Right atrium auricular region (tissue), 2 donors: ENCODE measurements at places on chromosomes 7 and 10. TPM values are rescaled to one million over a fixed set of nuclear protein-coding genes. Genes with fewer than 3 reads are reported as not detected.
A peak's percentile ranks its signal among the peaks of the same experiment; 100 is the strongest.

DNA sequence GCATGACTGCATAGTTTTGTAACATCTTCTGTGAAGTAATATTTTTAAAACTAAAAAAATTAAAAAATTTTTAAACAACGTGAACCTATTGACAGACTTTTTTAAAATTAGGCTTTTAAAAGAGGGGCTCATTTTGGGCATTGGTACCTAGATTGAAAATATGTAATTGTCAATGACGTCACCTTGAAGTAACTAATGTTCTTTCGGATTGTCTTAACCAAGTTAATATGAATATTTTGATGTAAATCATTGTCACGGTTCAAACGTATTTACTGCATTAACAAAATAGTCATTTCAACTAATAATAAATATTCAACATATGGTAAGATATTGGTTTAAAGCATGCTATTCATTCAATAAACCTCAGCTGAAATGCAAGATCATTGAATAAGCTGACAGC lies 719.8 kb downstream of the ANKRD7 start:
- H3K27ac ChIP-seq: no peak overlapping the region
- no peak overlapping the region for H3K4me3 ChIP-seq
- H3K27me3 ChIP-seq: no peaks in the 10 kb centered on the region
- no peaks in the 10 kb centered on the region for H3K36me3 ChIP-seq

DNA sequence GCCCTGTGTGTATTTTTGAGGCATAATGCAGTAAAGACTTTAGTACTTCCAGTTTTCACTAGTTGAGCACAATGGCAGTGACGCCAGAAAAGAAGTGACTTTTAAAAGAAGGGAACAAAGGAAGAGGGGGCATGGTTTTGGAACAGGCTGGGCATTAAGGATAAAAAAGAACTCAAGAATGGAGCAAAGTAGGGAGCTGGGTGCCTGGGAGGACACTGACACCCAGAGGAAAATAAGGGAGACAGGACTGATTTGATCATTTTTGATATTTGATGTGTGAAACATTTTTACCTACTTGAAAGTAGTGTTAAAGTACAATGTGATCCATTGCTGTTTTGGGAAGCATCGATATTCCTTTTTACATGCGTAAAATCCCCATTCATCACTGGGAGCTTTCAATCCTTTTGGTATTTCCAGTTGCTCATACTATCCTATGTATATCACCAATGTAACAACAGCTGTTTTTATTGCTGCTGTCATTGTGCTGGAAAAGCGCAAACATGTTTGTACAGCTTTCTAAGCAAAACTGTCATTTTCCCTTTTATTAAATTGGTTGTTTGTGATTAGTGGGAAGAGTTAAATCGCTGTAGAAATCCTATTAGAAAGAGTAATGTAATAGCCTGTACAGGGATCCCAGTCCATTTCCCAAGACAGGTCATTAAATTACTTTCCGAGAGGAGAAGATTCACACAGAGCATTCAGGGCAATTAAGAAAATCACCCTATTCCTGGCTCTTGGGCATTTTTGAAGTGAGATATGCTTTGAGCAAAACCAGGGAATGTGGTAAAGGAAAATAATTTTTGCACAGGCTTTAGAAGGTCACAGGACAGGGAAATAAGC lies 85.2 kb downstream of the ADAM12 start:
- H3K36me3 ChIP-seq: no peaks in the 10 kb centered on the region
- DNase-seq: no peak
- H3K27me3 ChIP-seq: no peaks in the 10 kb centered on the region
- H3K27ac ChIP-seq: no peak overlapping the region

GRCh38 chr10:35386594-35387174 lies 50.4 kb downstream of the CCNY start:
- H3K4me3 ChIP-seq: no peak overlapping the region
- DNase-seq: no peak
- H3K4me1 ChIP-seq: peaks cover 70% of the 10 kb centered on the region
- no peaks in the 10 kb centered on the region for H3K27me3 ChIP-seq
- H3K27ac ChIP-seq: peak overlapping the region; percentile 20

GRCh38 chr10:23886355-23886754 lies 322.6 kb upstream of the KIAA1217 start:
- DNase-seq: no peak
- no peaks in the 10 kb centered on the region for H3K36me3 ChIP-seq
- no peaks in the 10 kb centered on the region for H3K4me1 ChIP-seq
- H3K27ac ChIP-seq: no peak overlapping the region
- H3K27me3 ChIP-seq: no peaks in the 10 kb centered on the region

The HPS1 gene
- 43.6 TPM for total RNA-seq

The IMPDH1 gene
- total RNA-seq: 27.4 TPM

The MRLN gene
- total RNA-seq: not detected

- DNase-seq: no peak
- H3K36me3 ChIP-seq: no peaks in the 10 kb centered on the region
- H3K27me3 ChIP-seq: no peaks in the 10 kb centered on the region
- peak within 1 kb of the TSS; percentile 65 for H3K4me3 ChIP-seq
- peak within 1 kb of the TSS; percentile 96 for H3K27ac ChIP-seq
Observed at GRCh38 chr10:71964098-71964742, at the start of gene CHST3. Gene CHST3, plus strand, starts transcription at chr10:71964395. Its CDS starts 41,448 bp downstream, at chr10:72005843.

DNA sequence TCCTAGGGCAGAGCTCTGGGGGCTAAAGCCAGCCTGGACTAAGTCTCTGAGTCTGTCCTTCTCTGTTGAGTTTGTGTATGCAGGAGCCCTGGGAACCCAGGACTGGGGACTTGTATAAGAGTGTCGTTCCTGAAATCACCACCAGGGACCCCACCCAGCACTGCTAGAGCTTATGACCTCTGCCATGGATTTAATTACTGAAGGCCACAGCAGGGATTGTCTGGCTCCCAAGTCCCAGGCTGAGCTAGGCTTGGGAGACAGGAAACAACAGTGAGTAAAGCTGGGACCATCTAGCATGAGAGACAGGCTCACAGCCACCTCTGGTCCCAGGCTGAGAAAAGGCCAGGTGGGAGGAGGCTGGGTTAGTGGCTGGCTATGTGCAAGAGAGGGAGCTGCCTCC lies 1.4 kb upstream of the TSPAN15 start:
- DNase-seq: peak; percentile 73
- no peaks in the 10 kb centered on the region for H3K36me3 ChIP-seq
- peak overlapping the region; percentile 13 for H3K27ac ChIP-seq
- H3K27me3 ChIP-seq: no peaks in the 10 kb centered on the region

DNA sequence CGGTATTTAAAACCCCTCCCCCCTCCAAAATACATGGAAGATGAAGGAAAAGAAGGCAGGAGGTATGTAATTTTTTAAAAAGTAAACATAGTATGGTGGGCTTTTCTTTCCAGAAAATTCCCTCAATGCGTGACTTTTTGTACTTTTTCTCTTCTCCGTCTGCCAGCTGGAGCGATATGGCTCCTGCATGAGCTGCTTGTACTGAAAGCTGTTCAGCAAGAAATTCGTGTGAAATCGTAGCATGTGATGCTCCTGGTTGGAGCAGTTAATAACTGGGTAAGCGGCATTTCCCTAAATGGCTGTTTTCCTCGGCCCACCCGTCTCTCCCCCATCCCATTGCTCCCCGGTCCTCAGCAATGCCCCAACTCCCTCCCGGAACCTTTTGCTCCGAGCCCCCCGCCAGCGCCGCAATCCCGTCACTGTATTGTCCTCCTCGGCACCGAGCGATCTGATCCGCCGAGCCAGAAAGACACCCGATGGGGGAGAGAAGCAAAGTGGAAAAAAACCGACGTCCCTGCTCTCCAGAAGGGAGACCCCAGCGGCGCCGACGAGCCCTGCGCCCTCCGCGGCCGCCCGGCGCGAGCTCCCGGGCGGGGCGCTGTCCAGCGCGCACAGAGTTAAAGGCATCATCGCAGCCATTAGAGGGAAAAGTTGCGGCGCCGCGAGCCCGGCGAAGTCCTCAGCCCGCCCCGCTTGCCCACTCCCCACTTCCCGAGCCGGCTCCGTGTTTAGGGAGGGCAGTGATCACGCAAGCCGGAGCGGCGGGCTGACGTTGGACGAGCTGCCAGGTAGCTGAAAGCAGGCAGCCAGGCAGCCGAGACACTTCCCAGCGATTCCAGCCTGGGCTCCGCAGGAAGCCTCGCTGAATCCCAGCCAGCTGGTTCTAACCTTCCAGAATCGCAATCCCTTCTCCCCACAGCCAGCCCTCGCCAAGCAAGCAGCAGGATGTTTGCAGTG lies at the start of gene VSTM2A:
VSTM2A (plus strand) TSS at position 707 of the 957 bp plus-strand sequence. CDS start 356 bp downstream, outside the sequence.
- H3K27me3 ChIP-seq: peaks cover 8% of the 10 kb centered on the region
- peaks cover 21% of the 10 kb centered on the region for H3K4me1 ChIP-seq
- no peak for DNase-seq
- no peaks in the 10 kb centered on the region for H3K36me3 ChIP-seq
- H3K27ac ChIP-seq: no peak within 1 kb of the TSS

The TRPV5 gene
- total RNA-seq: not detected
